ENCODE measurements at places on chromosomes 12 and 14.
A peak's percentile ranks its signal among the peaks of the same experiment; 100 is the strongest.

DNA sequence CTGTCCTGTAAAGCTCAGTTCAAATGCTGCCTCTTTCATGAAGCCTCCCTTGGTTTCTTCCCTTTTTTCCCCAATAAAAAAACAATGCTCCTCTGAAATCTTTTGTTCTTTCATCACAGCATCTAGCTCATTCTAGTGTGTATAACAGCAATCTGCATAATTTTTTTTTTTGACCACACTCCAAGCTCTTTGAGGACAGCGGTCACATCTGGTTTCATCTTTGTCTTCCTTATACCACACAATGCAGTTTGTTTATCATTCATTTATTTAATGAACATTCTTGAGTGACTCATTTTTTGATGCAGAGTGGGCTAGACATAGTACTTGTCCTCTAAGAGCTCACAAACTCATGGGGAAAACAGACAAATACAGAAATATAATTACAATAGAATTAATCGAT, 7.3 kb downstream of the GNG2 start:
- no peak for DNase-seq

DNA sequence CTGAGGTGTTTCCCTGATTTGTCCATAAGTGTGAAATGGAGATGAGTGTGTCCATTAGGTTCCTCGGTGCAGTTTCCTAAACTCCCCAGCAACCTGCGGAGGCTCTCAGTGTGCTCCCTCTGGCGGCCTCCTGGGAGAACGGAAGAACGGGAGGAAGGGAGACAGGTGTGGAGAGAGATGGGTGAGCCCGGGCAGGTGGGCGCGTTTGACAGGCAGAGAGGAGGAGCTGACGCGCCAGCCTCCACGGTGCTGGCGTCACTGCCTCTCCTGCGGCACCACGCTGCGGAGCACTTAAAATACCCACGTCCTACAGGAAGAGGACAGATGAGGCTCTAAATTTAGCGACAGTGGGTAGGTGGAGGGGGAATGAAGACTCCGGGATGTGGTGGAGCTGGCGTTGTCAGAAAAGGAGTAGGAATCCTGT, 26.8 kb upstream of the PEX5 start:
- DNase-seq: peak; percentile 40

- DNase-seq: no peak
Measured at GRCh38 chr12:92462049-92462448, 240.7 kb upstream of the PLEKHG7 start.

DNA sequence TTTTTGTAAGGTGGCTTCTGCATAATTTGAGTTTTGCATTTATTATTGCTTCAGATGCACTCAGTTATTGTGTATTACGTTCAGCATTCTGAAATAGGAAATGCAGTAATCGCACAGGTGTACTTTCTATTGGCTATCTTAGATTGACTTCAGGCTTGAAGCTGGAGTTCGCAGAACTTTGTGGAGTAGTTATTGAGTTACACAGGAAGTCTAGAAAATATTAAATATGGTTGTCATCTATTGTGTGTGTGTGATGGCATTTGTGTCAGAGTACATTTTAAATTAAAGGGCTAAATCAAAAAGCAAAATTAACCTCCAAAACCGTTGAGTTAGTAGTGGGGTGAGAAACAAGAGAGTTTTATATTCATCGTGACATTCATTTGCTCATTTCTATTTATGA, 2.7 kb downstream of the ARID2 start:
- no peak for DNase-seq

GRCh38 chr14:36516719-36517241, 3.3 kb downstream of the NKX2-1 start:
- DNase-seq: no peak

GRCh38 chr14:89853936-89854693, 100.4 kb downstream of the EFCAB11 start:
- DNase-seq: no peak

DNA sequence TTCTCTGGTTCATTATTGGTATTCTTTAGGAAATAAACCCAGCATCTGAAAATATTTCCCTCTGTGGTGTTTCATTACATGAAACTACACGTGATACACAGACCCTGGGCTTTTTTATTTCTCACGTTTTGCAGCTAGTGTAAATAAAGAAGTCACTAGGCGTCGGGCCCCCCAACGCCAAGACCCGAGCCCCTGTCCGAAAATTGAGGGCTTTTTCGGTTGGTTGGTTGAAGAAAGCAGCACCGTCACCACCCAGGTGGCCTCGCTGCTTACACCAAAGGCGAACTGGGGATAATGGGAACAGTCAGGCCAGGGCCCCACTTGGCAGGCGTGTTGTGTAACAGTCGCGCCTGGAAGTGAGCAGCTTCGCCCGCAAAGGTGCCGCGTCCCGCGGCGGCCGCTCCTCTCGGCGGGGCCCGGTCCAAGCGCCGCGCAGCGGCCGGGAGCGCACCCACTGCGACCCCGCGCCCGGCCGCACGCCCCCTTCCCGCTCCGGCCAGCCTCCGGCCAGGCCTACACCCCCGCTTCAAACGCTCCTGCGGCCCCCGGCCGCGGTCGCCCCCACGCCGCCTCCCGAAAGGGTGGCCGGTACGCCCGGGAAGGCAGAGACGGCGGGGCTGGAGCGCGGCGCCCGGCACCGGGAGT, 1.2 kb downstream of the DUSP16 start:
- DNase-seq: peak; percentile 69

DNA sequence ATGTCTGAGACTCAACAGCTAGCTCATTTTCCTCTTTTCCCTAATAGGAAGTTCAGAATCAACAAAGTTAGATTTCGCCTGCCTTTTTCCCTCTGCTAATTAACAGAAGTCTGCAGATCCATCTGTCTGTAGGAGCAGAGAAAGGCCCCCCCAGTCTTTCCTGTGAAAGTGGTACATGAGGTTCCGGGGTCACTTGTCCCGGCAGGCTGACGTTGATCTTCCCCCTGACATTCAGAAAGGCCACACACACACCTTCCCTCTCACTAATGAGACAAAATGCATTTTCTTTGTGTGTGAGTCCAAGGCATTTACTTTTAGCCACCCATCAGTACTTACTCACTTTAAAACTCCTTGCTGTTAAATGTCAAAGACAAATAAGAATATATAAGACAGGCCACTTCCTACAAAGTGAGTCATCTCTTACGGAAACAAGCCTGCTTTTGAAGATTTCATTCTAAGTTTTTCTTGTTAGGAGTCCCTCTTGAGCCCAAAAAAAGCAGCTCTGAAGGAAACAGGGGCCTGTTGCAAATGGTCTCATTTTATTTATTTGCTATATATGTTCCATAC, 138.7 kb downstream of the TTC7B start:
- no peak for DNase-seq

- no peak for DNase-seq
Measured at GRCh38 chr12:120522568-120522967, 6.4 kb downstream of the COQ5 start.
